MV-4-11 (cell line): ENCODE measurements at places on chromosomes 12 and 14.

- DNase-seq: no peak
Measured at GRCh38 chr14:100045642-100046344, 19.4 kb upstream of the EVL start.

- no peak for DNase-seq
Measured at GRCh38 chr14:54577977-54578376, 11.0 kb downstream of the SAMD4A start.

DNA sequence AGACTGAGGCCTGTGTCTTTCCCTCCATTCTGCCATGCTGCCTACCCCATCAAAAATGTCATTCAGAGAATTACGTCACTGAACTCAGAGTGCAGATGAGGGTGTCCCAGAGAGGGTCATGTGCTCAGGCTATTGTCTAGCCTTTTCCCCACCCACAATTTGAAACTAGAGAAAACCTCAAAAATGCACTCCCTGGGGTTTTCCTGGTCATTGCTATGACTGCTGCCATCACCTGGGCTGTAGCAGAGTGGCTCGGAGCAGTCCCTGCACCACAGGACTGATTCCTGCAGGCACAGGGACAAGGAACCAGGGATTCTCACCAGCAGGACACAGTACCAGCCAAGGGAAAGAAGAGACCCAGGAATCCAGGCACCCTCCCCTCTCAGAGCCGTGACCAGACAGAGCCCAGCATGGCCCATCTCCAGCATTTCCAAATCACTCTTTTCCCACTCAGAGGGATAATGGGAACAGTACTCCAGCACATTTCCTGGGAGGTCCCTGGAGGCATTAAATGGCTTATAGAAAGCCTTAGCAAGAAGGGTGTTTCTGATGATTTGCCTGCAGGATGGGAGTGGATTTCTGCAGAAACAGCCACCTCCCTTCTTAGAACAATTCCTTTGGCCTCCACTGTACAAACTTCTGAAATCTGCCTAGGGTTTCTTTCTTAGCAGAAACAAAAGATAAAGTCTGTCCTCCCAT is 45.9 kb downstream of the VWF start:
- peak; percentile 9 for DNase-seq

GRCh38 chr12:12392413-12392812 is 35.5 kb downstream of the BORCS5 start:
- no peak for DNase-seq

DNA sequence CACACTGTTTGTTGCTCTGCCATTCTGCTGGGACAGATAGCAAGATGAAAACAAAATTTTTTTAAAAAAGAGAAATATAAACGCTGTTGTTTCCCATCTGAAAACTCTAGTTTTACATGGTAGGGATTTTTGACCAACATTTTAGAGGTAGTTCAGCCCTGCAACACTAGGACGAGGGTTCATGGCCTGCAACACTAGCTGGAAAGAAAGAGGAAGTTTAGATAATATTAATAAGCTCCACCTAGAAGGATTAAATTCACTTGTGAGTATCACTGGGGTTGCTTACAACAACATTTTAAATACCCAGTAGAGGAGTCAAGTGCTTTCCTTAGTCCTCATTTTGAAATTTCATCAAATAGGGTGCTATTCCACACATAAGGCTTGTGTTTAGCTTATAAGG is 68.2 kb downstream of the SRGAP1 start:
- DNase-seq: peak; percentile 39

DNA sequence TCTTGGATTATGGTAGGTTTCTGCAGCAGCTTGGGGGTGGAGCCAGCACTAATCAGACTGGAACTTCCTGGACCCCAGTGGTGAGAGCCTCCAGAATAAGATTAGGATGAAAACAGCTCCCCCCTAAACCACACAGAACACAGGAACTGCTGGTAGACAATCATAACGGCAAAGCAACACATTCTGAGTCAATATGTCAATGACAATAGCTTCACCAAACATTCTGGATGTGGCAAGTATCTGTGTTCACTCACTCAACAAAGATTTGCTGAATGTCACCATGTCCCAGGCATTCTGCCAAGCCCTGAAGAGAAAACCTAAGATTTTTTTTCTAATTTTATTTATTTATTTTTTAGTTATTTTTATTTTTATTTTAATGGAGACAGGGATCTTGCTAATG is 65.2 kb downstream of the LRRC74A start:
- DNase-seq: no peak

DNA sequence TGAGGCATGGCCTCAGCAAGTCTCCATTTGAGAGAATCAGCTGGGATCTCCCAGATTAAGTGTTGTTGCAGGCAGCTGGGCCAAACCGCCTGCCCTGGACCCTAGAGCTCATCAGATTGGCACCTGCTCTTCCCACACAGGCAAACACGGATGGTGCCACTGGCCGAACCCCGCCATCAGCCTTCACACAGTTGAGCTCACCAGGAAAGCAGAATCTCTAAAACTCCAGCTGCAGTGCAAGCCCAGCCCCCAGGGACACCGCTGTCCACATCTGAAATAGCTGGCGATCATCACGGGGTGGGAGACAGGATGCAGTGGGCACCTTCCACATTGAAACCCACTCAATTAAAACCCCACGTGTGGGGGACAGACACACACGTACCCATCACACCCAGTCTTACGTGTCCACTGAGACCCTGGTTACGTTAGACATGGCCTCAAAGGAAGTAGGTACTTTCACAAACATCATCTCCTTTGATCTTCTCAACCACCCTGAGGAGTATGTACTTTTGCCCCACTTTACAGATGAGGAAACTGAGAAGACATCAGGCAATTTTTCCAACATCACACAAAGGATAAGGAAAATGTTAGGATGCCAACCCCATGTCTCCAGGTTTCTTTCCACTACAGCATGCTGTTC is 88.8 kb downstream of the SINHCAF start:
- DNase-seq: no peak

- no peak for DNase-seq
Measured at GRCh38 chr12:26610774-26611173, 222.2 kb downstream of the ITPR2 start.

DNA sequence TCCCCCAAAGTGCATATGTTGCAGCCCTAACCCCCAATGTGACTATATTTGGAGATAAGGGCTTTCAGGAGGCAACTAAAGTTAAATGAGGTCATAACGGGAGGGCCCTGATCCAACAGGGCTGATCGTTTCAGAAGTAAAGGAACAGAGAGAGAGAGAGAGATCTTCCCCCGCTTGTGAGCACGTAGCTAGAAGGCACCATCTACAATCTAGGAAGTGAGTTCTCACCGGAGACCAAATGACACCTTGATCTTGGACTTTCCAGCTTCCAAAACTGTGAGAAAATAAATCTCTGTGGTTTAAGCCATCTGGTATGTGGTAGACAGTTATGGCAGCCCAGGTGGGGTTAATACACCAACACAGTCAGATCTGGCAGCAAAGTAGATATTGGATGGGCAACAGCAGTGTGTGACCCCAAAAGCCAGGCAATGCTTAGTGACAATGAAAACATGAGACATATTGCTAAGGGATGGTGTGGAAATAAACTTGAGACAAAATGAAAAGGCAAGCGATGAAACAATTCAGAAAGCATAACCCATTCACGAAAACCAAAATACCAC is 147.2 kb upstream of the GSC start:
- no peak for DNase-seq

DNA sequence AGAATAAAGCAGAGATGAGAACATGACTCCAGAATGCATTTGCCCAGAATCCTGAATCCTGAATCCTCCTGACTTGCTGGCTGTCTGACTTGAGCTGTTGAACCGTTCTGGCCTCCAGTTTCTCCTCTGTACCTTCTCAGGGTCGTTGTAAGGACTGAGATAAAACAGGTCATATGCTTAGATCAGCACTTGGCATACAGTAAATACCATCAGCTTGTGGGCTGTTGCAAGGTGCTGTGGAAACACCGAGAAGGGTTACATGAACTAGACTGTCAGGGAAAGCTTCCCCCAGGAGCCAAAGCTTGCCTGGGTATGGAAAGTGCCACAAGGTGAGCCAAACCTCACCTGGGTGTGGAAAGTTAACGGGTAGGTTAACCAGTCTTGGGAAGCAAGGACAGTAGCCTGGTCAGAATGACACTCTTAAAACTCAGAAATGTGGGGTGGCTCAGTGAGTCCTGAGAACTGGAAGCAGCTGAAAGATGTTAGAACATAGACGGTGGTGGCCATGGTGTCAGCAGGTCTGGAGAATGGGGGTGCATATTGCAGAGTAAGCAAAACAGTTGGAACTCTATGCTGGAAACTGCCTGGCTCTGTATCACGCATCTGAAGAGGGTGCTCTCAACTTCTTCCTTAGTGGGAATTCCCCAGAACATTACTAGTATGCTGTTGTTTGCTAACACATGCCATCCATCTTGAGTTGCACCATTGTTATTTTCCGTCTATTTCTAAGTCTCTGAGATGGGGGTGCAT is 105.3 kb upstream of the DYRK2 start:
- no peak for DNase-seq

GRCh38 chr14:62451221-62451620 is 594.0 kb downstream of the KCNH5 start:
- no peak for DNase-seq

GRCh38 chr12:119068129-119068856 is 87.0 kb downstream of the SRRM4 start:
- DNase-seq: no peak

GRCh38 chr14:56759633-56760032 is 50.6 kb downstream of the OTX2 start:
- no peak for DNase-seq

GRCh38 chr12:13124656-13125505 is 21.4 kb upstream of the GSG1 start:
- peak; percentile 26 for DNase-seq

- DNase-seq: no peak
Measured at GRCh38 chr12:26767116-26767515, 65.9 kb downstream of the ITPR2 start.

- DNase-seq: no peak
Measured at GRCh38 chr12:52070185-52070925, 577 bp downstream of the ATG101 start.

DNA sequence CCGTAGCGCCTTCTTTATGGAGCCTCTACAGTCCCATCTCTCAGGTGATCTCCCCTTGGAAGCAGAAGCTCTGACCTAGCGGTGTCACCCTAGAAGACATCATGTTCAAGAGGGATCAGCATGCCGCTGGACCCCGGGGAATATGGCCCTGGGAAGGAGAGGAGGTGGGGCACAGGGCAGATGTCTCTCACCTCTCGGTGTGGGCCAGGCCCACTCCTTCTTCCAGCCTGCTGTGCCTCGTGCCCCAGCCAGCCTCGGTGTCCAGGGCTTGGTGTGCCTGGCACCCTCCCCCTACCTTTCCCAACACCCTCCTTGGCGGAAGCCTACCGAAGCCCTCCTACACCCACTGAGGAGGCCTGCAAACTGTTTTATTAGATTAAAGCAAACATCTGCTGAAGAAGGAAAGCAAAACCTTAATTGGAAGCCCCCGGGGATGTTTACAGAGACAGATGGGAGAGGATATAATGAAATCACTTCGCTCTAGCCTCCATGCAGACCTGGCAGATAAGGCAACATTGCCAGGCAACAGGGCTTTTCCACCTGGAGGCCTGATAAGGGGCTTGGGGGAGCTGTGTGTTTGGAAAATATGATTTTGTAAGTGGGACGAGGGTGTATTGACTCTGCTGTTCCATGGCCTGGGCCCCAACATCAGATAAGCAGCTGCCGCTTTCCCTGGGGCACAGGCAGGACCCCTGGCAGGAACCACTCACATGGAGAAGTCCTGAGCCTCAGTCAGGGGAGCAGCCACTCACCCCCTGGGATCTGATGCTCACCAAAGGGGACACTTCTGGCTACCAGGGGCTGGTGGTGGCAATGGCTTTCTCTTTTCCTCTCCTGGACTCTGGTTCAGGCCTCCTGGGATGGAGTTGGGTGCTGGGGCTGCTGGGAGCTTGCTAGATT is 5.7 kb upstream of the CHGA start:
- DNase-seq: no peak

DNA sequence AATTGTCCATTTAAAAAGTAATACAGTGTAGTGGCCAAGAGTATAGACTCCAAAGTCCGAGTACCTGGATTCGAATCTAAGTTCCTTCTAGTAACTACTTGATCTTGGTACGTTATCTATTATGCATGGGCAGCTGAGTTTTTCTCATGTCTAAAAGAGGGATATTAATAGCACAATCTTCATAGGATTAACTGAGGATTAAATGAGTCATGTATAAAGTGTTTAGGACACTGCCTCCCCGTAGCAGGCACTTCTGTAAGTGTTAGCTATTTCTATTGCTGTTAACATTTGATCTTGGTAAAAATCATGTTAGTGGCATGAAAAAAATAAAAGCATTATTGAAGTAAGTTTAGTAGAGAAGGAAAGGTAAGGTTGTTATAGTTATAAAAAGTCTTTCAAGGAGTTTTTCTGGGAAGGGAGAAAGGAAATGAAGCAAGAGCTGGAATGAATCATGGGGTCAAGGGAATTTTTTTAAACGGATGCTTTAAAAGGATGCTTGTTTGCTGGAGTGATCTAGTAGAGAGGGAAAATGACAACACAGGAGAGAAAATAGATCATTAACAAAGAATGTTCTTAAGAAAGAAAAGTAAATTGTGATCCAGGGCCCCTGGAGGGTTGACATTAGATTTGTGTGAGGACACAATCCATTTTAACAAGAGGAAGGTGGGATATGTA is 502.2 kb upstream of the USP15 start:
- DNase-seq: no peak

DNA sequence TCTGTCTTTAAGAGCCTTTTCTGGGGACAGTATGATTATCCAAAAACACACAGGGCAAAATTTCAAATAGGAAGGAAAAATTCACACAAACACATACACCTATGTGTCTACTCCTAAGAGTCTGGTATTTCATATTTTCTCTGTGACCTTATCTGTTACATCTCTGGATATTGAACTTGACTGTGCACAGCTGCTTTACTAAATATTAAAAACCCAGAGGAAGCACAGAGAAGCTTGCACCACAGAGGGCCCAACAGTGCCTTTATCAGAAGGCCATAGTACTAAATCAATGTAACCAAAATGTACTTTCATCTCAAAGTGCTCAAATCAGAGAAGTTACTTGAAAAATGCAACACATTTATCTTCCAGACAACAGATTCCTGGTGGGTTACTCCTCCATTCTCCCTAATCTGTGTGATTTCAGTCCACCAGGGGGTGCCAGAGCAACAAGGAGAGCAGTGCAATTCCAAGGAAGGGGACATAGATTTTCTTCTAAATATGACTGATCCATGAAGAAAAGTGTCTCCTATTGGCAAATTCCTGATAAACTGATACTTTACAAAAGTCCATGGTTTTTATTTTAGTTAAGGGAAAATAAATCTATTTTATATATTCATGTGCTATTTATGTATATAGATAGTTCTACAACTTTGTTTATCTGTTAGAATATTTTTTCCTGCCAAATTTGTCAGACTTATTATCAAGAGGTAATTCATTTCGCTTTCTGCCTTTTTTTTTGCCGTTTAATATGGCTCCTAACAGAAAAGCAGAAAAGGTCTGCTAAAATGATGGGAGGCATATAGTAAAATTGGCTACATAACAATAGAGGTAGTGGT is 617.6 kb downstream of the LRFN5 start:
- DNase-seq: peak; percentile 22

DNA sequence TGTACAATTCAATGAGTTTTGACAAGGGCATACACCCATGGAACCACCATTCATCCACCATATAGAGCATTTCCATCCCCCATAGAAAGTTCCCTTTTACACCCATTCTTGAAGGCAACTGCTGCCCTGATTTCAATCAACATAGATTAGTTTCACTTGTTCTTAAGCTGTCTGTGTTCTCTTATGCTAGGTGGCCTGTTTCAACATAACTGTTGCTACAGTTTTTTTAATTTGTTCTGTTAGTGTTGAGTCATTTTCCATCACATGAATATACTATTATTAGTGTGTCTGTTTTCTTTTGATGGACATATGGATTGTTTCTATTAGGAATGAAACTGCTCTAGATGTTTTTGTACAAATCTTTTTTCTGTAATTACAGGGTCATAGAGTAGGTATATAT is 123.4 kb downstream of the PTPRQ start:
- DNase-seq: peak; percentile 57
